NCI-H1436 (cell line): ENCODE measurements at places on chromosomes 3 and 15.

GRCh38 chr3:44130249-44130648 lies 111.4 kb upstream of the TOPAZ1 start:
- DNase-seq: no peak

GRCh38 chr3:186073641-186074040 lies 35.2 kb downstream of the ETV5 start:
- no peak for DNase-seq

DNA sequence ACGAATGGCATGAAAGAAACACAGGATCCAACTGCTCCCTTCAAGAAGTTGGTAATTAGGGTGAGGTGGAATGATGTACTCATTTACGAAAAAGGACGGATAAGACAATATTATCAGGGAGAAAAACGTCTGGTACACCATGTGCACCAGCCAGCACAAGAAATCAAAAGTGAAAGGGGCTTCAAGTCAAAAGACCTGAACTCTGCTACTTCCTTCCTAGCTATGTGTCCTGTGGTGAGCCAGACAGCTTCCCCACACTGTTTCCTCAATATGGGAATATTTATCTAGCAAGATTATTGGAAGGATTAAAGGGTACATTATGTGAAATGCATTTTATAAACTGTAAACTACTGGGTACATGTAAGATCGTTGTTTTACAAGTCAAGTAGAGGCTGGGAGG lies 33.9 kb downstream of the RAB27A start:
- DNase-seq: no peak

- peak; percentile 86 for DNase-seq
Observed at GRCh38 chr3:101779047-101779821, at the start of gene NXPE3. TSS of gene NXPE3 (plus strand) at chr3:101779211. CDS start at chr3:101785597, 6,386 bp downstream.

DNA sequence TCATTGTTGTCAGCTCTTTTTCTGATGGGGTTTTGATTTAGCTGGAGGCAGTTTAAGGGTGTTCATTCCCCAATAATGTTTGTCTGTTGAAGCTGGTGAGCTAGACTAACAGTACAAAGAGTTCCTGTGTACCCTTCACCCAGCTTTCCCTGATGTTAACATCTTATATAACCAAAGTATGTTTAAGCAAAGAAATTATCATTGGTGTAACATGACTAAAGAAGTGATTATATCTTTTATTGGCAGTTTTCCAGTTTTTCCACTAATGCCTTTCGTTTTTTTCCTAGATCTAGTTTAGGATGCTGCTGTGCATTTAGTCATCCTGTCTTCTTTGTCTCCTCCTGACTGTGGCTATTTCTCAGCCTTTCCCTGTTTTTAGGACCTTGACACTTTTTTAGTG lies 165.6 kb downstream of the LPP start:
- no peak for DNase-seq

DNA sequence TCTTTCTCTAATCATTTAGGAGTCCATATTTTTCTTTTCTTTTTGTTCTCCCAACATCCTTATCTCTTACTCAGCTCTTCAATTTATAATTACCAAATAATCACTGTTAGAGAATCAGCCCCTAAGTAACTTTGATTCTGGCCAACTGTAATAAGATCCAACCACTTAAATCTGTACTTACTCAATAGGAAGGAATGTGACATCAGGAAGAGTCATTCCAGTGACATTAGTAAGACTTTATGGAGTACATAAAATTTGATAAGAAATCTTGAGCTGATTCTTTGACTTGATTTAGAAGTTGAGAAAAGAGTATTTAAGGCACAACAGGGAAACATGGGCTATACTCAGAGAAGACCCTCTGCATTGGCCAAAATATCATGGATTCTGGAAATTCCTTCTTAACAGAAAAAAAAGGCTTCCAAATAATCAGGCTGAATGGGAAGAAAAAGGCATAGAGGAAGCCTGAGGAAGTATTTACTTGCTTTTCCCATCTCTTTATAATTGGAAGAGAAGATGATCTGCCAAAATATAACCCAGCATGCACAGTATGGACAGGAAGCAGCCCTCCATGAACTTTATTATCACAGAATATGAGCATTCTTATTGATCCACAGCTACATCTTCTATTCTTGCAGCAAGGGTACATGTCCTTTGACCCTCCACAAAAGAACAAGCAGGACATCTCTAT lies 289.7 kb upstream of the TPRG1 start:
- no peak for DNase-seq

DNA sequence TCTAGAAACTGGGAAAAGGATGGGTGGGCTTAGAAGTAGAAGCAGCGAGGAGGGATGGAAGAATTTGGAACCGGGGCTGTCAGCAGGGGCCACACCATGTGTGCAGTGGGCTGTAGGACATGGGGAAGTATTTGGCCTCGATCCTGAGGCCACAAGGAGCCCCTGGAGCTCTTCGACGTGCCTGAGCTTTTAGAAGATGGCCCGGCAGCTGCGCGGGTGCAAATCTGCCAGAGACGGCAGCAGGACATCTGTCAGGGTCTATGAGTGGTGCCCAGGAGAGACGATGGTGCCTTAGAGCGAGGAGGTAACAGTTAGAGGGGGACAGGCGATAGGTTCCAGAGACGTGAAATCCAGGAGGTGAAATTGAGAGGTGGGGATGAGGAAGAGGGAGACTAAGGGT lies 321.1 kb downstream of the UACA start:
- no peak for DNase-seq

GRCh38 chr3:2589336-2589969 lies 490.8 kb downstream of the CNTN4 start:
- no peak for DNase-seq

DNA sequence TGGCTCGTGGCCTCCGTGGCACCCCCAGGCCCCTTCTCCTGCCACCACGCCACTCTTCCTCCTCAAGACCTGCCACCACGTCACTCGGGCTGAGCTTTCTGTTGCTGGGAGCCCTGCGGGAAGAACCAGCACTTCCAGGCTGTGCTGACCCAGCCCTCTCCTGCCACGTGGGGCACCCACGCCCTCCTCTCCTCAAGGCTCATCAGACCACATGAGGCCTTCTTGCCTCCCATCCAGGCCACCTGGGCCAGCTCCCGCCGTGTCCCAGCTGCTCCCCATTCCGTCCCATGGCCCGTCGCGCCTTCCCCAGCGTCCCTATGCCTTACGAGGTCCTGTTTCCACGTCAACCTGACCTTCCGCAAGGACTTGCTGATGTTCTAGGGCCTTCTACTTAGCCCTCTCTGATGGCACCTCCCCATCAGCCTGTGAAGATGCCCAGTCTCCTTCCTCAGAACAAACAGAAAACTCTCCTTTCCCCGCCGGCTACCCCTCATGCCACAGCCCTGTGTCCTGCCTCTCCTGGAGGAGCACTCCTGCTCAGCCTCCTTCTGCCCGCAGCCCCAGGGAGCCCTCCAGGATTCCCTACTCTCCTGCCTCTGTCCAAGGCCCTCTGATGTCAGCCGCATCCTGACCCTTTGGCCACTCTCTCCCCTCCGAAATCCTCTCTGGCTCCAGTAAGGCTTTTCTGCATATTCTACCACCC lies 71.1 kb upstream of the BLM start:
- DNase-seq: no peak

DNA sequence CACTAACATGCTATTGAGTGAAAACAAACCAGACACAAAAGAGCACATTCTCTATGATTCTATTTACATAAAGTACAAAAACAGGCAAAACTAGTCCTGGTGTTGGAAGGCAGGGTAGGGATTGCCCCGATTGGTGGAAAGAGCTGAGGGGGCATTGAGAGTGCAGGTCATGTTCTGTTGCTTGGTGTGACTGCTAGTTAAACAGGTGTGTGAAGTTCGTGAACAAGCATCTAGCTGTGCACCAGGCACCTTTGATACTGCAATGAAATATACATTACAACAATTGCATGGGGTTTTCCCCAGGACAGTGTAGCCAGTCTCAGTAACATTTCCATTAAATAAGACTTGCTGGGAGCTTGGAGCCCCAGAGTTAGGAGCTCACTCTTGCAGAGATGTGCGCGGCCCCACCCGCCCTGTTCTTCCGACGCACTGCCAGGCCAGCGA lies 26.3 kb upstream of the THRB start:
- no peak for DNase-seq

- DNase-seq: no peak
Observed at GRCh38 chr15:67350042-67350441, 95.5 kb downstream of the IQCH start.

DNA sequence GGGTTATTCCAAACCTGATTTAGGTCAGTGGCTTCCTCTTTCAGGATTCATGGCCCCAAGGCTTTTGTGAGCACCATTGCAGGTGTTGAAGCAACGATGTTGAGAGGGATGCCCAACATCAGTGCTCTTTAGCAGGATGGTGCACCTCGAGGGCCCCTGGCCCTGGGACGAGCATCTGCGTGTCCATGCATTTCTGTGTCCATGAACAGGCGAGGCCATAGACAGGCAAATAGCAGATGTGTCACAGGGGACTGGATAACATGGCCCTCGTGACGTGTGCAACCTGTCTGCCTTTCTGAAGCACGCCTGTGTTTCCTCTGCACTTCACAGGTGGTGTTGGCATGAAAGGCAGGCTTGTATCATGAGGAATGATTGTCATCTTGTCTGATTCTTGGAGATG lies 132.3 kb downstream of the SNRPN start:
- DNase-seq: no peak
